ENCODE measurements at places on chromosomes 11 and 22.

- no peak for DNase-seq
These were observed 484.5 kb downstream of the MN1 start for GRCh38 chr22:27317096-27317495.

GRCh38 chr11:114080769-114081168, 21.3 kb downstream of the ZBTB16 start:
- DNase-seq = no peak

DNA sequence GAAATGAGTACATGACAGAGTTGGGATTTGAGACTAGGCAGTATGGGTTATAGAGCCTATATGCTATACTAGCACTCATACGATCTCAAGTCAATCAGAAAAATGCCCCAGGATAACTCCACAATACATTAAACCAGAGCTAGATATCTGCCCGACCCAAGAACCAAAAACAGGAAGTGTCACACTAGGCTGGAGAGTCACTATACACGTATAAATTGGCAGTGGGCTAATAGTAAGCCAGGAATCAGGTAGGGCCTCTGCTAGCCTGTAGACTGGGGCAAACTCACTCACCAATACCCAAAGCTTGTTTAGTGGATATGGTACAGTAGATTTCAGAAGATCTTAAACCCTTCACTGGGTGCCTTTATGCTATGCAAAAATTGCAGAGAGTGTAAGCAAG, 16.2 kb upstream of the EIF4G2 start:
- DNase-seq = no peak

GRCh38 chr11:67641338-67642172, 2.0 kb upstream of the TBX10 start:
- DNase-seq = no peak

GRCh38 chr22:22882033-22882717, 5.4 kb upstream of the IGLL5 start:
- no peak for DNase-seq

DNA sequence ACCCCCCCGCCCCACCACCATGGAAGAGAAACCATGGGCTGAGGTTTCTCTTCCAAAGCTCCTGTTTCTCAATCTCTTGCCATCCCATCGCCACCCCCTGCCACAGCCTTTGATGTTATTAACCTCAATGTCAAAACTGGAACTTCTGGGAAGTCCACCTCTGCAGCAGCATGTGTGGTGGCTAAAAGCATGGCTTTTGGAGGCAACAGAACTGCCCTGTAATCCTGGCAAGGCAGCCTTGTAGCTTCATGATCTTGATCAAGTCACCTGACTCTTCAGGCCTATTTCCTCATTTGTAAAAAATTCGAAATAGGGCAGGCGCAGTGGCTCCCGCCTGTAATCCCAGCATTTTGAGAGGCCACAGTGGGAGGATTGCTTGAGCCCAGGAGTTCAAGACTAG, 3.5 kb upstream of the COX8A start:
- DNase-seq = no peak

- peak; percentile 29 for DNase-seq
These were observed 682 bp downstream of the LARGE1 start for GRCh38 chr22:33919391-33920196.

DNA sequence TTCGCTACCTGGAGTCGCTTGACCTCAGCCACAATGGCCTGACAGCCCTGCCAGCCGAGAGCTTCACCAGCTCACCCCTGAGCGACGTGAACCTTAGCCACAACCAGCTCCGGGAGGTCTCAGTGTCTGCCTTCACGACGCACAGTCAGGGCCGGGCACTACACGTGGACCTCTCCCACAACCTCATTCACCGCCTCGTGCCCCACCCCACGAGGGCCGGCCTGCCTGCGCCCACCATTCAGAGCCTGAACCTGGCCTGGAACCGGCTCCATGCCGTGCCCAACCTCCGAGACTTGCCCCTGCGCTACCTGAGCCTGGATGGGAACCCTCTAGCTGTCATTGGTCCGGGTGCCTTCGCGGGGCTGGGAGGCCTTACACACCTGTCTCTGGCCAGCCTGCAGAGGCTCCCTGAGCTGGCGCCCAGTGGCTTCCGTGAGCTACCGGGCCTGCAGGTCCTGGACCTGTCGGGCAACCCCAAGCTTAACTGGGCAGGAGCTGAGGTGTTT, 12.8 kb downstream of the TSKU start:
- DNase-seq = no peak

- DNase-seq = no peak
These were observed 47.2 kb downstream of the TP53I11 start for GRCh38 chr11:44903518-44903917.

DNA sequence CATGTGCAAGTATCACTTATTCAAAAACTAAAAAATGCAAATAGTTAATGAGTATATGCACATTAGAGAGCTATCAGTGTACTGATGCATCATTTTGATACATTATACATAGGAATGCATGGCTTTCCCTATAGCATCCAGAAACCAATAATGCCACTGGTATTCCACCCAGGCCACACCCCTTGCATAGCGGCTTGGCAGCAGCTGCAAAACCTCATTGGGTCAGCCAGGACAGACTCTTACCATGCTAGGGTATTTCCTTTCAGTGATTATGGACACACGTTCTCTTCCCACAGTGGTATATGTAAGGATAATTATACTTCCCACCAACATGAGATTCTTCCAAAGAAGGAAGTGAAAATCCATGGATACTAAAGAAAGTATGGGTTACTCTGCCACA, 145.9 kb upstream of the PITPNB start:
- no peak for DNase-seq

DNA sequence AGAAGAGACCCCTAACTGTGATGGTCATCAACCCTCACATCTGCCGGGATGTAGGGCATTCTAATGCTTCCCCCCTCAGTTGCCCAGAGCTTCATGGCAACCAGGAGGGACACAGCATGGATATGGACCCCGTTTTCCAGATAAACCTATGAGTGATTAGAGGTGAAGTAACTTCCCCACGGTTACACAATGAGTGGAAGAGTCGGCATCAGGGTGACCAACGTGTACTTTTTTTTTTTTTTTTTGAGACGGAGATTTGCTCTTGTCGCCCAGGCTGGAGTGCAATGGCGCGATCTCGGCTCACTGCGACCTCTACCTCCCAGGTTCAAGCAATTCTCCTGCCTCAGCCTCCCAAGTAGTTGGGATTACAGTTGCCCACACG, 25.0 kb downstream of the TXN2 start:
- no peak for DNase-seq

- no peak for DNase-seq
These were observed 14.8 kb downstream of the FSHB start for GRCh38 chr11:30245621-30246020.

DNA sequence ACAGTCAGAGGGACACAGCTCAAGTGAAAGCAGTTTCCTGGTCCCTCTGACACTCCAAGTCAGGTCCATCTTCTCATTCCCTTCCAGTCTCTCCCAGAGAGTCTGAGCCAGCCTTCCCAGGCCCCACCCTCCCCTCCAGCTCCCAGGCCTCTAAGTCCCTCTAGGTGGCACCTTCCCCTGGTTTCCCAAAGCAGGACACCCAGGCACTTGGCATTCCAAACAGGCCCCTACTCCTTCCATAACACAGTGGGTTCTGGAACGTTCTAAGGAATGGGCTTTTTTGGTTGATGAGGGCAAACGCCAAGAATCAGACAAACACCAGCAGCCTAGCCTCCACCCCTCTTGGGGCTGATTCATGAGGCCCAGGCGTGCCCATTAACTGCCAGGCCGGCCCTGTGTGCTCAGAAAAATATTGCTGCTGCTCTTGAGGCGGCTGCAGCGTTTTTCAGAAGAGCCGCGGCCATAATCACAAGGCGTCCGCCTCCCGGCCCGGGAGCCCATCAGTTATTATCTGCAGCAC, 418.7 kb downstream of the SOX6 start:
- no peak for DNase-seq

GRCh38 chr11:95517453-95517852, 272.1 kb downstream of the FAM76B start:
- DNase-seq = no peak

DNA sequence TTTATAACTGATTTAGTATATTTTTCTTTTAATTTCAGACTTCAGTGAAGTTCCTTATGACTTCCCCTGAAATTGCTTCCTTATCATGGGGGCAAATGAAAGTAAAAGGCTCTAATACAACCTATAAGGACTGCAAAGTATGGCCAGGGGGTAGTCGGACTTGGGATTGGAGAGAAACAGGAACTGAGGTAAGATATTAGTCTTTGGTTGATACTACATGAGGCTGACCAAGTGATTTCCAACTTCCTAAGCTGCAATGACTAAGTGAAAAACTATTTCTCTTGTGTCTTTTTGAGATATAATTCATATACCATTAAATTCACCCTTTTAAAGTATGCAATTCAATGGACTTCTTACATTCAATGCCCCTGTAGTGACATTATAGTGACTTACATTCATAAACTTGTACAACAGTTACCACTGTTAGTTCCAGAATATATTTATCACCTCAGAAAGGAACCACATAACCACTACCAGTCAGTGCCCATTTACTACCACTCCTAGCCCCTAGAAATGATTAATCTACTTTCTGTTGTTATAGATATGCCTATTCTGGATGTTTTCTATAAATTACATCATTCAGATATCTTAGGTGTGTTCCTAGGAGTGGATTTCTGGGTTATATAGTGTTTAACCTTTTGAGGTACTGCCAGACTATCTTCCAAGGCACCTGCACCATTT, 21.6 kb downstream of the AAMDC start:
- DNase-seq = no peak

DNA sequence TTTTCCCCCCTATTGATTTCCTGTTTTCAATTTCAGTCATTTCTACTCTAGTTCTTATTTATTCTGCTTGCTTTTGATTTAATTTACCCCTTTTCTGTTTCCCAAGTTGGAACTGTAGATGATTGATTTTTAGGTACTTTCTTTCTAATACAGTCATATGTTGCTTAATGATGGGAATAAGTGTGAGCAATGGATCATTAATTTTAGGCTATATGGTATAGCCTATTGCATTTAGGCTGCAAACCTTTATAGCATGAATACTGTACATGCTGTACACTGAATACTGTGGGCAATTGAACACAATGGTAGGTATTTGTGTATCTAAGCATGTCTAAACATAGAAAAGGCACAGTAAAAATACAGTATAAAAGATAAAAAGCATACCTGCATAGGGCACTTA, 44.9 kb downstream of the DDX10 start:
- no peak for DNase-seq

DNA sequence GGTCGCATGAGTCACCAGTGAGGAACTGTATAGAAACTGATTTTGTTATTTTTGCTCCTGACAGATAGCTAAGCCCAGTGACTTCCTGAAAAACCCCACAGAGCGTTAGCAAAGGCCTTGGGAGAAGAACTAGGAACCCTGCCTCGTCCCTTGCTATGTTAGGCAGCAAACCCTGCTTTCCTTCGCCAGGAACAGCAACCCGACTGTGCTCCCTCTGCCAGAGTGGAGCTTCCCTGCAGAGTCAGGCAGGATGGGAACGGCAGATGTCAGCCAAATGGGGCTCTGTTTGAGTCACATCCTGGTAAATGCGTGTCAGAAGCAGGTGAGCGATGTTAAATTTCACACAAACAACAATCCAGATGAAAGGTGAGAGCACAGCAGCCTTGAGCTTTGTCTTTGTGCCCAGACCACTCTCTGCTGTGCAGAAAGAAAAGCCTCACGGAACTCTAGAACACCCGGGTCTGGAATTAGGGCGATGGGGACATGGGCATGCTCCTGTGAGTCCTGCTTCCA, 186.6 kb downstream of the ADAMTS15 start:
- DNase-seq = peak; percentile 47

- DNase-seq = no peak
These were observed 3.0 kb downstream of the TTC12 start for GRCh38 chr11:113317339-113317738.

GRCh38 chr11:18765554-18765953, 26.0 kb downstream of the PTPN5 start:
- DNase-seq = no peak

DNA sequence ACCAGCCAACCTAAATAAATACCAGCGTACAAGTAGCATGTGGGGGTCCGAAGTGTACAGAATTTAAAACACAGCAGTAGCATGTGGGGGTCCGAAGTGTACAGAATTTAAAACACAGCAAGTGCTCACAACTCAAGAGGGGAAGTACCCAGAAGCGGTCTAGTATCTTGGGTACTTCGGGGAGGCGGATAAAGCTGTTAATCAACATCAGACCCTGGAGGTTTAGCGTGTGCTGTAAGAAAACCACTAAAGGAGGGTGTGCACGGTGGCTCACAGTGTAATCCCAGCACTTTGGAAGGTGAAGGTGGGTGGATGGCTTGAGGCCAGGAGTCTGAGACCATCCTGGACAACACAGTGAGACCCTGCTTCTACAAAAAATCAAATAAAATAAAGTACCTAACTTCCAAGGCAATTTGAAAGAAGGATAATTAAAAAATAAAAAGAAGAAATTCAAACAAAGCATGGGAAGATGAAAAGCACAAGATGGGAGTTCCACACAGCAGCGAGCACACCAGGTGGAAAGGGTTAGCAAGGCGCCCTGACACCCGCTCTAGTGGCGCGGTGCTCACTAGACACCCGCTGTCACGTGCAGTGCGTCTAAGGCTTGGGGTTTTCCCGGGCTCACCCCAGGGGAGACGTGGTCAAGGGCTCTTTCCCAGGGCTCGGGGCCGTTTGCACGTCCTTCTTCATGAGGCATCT, 35.0 kb upstream of the MOB2 start:
- no peak for DNase-seq

DNA sequence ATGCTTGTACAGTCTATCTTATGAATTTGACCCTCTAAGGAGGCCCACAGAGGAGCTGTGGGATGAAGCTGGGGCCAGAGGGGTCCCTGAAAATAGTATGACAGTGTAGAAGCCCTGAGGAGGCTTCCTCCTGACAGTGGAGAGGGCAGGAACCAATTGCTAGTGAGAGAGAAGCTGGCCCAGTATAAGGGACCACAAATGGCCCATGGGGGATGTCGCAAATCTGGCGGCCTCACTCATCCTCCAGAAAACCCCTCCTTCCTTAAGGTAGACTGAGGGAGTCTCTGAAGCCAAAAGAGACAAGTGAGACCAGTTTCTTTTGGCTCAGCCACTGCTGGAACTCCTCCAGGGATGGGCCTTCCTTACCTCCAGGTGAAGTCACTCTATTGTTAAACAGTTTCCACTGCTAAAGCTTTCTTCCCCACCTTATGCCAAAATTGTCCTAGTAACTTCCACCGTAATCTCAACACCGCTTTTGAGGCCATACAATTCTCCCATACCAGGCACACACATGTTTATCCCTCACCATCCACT, 17.8 kb upstream of the CASTOR1 start:
- DNase-seq = no peak

Data from AG08395 (cell line).